HFF-Myc (cell line): ENCODE measurements at places on chromosomes 13 and 19.

DNA sequence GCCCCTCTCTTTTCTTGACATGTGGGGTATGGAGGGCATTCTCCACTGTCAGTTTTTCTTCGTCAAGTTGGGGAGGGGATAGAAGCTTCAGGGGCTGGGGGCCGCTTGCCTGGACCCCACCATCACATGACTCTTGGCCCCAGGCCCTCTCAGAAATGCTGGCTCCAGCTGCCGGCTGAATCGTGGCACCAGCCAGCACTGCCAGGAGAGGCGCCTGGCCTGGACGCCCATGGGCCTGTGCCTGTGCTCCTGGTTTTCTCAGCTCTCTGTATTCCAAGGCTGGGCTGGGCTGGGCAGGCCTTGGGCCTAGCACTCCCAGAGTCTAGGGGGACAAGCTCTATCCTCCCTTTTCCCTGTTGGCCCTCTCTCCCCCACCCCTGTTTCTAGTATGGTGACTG lies 38.6 kb downstream of the LYL1 start:
- no peak for DNase-seq

DNA sequence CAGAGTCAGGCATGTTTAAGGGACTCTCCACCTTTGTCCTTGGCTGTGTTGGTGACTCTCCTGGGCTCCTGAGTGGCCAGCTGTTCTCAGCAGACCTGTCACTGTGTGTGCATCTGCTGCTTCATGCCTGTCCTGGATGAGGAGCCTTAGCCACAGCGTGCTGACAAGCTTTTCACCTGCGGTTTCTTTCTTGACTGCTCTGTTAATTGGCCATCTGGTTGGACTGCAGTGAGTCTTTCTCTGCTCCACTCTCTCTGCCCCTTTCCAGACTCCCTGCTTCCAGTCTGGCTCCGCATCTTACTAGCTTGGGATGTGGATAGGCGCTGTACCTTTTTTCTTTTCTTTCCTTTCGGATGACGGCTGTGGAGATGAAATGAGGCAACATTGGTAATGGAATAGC lies 38.8 kb downstream of the POLR1D start:
- DNase-seq: no peak

DNA sequence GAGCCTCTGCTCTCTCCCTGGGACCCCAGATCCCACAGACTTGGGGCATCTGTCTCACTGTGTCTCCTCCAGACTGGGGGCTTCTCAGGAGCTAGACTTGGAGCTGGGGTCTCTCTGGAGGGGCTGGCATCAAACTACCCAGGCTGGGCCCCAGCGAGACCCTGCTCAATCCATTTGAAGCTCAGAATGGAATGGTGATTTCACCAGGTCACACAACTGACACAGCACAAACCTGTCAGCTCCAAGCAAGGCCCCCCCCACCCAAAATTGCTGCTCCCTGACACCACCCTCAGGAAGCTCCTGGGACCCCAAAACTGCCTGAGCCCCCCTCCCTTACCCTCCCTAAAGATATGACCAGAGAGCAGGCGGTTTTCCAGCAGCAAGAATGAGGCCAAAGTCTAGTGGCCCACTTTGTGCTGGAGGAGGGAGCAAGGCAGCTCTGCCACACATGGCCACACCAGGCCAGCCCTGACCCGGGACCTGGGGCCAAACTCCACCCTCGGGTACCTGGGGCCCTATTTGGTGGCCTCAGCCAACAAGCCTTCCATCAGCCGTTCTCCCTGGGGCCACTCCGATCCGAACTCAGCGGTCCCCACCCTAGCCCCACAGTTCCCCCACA lies 2.4 kb downstream of the NR2F6 start:
- DNase-seq: no peak

- no peak for DNase-seq
These were observed 52.0 kb downstream of the ARHGEF7 start for GRCh38 chr13:111166882-111167675.

- DNase-seq: no peak
These were observed 199.0 kb downstream of the UQCRFS1 start for GRCh38 chr19:29013988-29014387.

DNA sequence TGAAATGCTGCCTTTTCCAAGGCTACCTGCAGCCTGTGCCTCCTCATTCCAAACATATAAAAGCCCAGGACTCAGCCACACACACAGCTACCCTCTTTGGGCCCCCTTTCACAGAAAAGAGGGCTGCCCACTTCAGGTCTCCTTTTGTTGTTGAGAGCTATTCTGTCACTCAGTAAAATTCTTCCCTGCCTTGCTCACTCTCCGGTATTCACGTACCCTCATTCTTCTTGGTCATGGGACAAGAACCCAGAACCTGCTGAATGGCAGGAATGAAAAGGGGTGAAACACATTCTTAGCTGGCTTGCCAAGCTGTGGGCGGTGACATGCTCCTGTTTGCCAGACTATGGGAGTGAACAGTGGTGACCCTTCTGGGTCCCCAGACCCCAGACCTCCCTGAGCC lies 338.0 kb upstream of the ATXN8OS start:
- no peak for DNase-seq

- no peak for DNase-seq
These were observed 22.5 kb downstream of the NKPD1 start for GRCh38 chr19:45138303-45138751.

GRCh38 chr13:93296584-93296983 lies 70.0 kb downstream of the GPC6 start:
- DNase-seq: no peak

- DNase-seq: no peak
These were observed 207.4 kb downstream of the NHLRC3 start for GRCh38 chr13:39245688-39246087.

DNA sequence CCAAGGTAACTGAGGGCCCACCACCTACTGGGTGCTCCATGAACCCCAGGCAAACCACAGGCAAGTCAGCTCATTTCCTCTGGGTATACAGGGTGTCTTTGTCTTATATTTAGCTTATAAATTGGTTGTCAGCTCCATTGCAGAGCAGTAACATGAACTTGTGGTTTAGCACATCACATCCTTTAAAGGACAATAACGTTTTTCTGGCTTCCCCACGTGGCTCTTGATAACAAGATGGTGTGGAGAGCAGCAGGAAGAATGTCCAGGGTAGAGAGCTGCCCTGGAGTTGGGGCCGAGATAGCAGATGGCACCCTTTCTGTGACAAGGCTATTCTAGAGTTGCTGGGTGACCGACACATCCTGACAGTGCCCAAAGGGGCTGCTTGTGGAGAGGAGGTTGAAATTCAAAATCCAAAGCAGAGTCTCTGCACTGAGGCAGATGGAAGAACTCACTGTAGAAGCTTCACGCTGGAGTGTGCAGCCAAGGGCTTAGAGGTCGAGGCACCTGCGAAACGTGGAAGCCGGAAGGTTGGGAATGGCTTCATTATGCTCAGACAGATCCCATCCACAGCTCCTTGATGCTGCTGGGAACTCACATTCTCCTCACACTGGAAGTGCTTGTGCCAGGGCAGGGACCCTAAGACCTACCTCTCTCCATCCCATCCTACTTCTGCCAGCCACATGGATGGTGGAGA lies 133.0 kb upstream of the FRY start:
- DNase-seq: no peak

- no peak for DNase-seq
These were observed 27.8 kb upstream of the F2RL3 start for GRCh38 chr19:16861011-16861410.

DNA sequence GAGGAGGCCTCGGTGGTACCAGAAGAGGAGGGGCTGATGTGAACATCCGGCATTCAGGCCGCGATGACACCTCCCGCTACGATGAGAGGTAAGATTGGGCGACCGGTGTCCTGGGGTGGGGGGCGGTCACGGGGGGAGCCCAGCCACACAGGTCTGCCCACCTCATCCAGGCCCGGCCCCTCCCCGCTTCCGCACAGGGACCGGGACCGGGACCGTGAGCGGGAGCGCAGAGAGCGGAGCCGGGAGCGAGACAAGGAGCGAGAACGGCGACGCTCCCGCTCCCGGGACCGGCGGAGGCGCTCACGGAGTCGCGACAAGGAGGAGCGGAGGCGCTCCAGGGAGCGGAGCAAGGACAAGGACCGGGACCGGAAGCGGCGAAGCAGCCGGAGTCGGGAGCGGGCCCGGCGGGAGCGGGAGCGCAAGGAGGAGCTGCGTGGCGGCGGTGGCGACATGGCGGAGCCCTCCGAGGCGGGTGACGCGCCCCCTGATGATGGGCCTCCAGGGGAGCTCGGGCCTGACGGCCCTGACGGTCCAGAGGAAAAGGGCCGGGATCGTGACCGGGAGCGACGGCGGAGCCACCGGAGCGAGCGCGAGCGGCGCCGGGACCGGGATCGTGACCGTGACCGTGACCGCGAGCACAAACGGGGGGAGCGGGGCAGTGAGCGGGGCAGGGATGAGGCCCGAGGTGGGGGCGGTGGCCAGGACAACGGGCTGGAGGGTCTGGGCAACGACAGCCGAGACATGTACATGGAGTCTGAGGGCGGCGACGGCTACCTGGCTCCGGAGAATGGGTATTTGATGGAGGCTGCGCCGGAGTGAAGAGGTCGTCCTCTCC lies 6.3 kb upstream of the LIN7B start:
- DNase-seq: no peak

- no peak for DNase-seq
These were observed 487.8 kb downstream of the PCDH17 start for GRCh38 chr13:58119351-58119750.

GRCh38 chr19:52993342-52994178 lies 20.2 kb upstream of the ERVV-1 start:
- DNase-seq: no peak

DNA sequence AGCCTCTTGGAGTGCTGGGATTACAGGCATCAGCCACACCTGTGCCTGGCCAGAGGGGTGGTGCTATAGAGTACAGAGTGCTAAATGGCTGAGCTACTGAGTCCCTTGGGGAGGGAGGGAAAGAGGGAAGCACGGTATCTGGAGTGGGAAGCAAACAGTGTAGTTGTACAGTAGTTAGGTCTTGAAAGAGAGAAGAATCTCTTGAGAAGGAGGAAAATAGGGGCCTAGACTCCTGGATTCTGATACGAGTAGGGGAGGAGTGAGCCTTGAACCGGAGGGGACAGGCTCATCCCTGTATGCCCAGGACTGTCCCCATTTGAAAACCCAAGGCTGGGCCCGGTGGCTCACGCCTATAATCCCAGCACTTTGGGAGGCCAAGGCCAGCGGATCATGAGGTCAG lies 5.1 kb downstream of the MYADM start:
- no peak for DNase-seq

GRCh38 chr13:32025730-32026129 lies 5.8 kb upstream of the FRY start:
- DNase-seq: no peak

DNA sequence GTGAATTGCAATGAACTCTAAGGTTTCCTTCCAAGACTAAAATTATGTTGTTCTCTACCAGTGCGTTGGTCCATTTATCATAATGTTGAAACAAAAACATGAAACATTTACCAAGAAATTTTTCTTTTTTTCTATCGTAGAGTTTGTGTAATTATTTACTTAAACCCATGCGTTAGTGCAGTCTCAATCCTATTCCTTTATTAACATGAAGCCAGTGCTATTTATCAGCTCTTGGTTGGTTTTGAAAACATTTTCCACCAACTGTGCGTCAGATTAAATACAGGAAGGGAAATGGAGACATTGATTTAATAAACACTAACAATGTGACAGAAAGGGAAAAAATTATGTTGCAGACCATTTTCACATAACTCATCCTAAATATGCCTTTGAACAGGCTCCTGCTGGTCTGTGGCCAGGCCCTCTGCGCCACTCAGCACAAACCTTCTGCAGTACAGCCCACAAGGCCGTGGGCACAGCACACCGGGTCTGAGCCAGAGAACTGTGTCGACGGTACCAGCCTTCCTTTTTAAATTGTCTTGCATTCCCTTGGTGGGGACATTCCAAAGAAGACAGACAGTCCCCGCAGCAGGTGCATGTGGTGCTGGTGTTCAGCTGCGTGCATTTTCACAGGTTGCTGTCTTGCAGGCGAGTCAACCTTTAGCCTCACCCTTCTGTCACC lies 135.8 kb downstream of the SHISA2 start:
- no peak for DNase-seq
